ENCODE measurements at places on chromosomes 7 and 10.

GRCh38 chr10:59907918-59908807, 1.8 kb upstream of the CCDC6 start:
- DNase-seq = peak; percentile 38

DNA sequence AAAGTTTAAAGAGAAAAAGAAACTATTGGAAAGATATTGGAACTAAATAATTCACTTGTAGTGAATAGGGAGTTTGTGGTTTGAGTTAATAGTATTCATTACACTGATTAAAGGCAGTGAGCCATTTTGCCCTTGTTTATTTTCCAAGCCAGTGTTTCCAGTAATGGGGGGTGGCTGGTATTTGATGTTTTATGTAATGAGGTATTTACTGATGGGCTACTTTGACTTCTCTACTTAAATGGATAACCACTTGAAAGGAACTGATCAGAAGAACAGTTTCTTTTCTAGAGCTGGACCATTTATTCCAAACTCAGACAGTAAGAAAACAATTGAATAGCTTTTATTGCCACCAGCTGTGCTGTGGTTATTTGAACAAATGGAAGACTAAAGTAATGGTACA, 227.0 kb upstream of the HDAC9 start:
- no peak for DNase-seq

- no peak for DNase-seq
Measured at GRCh38 chr10:131033166-131034085, 278.1 kb downstream of the TCERG1L start.

- no peak for DNase-seq
Measured at GRCh38 chr10:29737074-29737593, 102.4 kb upstream of the SVIL start.

DNA sequence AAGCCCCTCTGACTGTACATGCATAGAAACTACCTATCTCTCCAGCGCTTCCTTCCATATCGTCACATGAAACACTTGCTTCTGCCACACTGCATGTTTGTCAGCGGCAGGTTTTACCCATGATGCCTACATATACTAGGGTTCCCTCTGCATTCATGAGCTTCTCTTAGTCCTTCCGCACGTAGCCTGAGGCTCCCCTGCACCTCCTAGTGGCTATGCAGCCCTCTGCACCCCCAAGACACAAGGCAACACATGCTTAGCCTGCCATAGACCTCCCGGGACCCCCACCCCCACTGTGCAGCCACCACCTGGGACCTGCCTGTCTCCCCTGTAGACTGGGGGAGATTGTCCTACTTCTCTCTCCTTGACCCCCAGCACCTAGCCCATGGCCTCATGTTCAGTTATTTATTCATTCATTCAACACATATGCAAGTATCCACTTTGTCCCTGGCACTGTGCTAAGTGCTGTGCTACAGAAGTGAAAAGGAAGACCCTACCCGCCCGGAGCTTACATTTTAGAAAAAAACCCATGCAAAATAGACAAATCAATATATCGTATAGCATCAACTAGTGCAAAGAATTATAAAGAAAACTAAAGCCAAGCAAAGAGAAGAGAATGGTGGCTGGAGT, 23.5 kb downstream of the TMEM273 start:
- peak; percentile 62 for DNase-seq

- no peak for DNase-seq
Measured at GRCh38 chr7:13117103-13117502, 429.7 kb downstream of the ARL4A start.

DNA sequence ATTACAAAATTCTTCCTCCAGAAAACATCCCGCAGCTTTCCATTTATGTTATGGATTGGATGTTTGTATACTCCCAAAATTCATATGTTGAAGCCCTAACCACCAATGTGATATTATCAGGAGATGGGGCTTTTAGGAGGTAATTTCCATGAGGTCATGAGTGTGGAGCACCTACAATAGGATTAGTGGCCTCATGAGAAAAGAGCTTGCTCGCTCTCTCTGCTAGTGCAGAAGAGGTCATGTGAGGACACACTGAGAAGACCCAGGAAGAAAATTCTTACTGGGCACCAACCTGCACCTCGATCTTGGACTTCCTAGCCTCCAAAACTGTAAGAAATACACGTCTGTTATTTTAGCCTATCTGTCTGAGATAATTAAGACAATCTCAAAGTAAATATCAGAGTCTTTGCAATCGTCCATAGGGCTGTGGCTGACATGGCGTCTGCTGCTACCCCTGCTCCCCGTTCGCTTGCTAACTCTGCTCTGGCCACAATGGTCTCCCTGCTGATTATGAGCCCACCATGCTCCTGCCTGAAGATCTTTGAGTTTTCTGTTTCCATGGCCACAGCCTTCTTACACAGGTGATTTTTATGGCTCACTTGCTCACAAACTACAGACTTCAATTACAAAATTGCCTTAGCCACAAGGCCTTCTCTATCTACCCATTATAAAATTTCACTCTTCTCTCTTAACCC, 333.3 kb downstream of the CACNA2D1 start:
- DNase-seq = no peak

DNA sequence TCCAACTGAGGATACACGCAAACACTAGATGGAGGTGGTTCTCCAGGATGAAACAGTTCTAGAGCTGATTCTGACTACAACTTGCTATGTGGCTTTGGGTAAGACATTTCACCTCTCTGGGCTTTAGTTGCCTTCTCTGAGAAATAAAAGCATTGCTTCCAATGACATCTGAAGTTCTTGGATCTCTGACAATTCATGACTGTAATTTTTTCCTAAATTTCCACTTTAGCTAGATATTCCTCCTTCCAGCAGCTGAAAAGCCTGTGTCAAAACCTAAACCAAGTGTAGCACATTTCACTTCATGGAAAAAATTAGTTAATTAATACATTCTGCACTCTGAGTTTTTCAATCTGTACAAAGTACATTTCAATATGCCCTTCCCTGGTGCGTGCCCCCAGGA, 50.0 kb upstream of the ANK3 start:
- DNase-seq = no peak

DNA sequence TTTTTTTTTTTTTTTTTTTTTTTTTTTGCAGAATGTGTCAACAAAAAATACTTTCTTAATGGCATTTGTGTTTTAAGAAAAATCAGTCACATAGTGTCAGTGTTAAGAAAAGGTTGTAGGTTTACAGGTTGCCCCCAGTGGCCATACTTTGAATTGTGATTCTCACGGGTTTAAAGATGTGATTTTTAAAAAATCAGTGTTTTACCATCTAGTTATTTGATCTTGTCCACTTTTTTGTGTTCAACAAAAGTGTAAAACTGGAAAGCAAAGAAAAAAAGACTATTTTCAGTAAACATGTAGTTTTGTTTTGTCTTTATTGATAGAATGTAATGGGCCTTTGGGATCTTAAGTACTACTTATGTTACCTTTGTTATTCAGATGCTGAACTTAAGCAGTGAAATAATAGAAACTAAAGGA, 25.7 kb downstream of the SUV39H2 start:
- DNase-seq = peak; percentile 34

DNA sequence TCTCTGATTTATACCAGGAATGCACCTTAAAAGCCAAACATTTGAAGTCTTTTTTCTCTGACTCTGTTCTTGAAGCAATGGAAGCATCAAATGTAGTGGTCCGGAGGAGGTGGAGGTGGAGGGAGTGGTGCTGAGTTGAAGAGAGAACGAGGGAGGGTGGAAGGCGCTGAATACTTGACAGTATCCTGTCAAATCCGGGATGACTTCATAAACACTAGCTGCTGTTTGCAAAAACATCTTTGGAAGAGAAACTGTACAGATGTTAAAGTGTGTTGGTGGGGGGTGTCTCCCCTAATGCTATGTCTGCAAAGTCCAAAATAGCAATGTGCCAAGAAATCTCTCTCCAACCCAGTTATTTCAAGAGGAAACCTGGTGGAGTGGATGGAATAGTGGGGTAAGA, 328.5 kb upstream of the AUTS2 start:
- no peak for DNase-seq

GRCh38 chr10:132122097-132122861, 56.5 kb downstream of the JAKMIP3 start:
- DNase-seq = no peak

GRCh38 chr7:98668255-98668654, 51.2 kb downstream of the NPTX2 start:
- DNase-seq = no peak

DNA sequence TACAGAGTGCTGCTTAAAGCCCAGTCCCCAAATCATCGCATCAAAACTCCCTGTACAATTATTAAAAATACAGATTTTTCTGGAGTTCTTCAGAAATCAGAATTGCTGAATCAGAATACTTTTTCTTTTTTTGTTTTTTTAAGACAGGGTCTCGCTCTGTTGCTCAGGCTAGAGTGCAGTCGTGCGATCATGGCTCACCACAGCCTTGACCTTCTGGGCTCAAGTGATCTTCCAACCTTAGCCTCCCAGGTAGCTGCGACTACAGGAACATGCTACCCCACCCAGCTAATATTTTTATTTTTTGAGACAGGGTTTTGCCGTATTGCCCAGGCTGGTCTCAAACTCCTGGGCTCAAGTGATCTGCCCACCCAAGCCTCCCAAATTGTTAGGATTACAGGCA, 3.9 kb downstream of the BBIP1 start:
- no peak for DNase-seq

DNA sequence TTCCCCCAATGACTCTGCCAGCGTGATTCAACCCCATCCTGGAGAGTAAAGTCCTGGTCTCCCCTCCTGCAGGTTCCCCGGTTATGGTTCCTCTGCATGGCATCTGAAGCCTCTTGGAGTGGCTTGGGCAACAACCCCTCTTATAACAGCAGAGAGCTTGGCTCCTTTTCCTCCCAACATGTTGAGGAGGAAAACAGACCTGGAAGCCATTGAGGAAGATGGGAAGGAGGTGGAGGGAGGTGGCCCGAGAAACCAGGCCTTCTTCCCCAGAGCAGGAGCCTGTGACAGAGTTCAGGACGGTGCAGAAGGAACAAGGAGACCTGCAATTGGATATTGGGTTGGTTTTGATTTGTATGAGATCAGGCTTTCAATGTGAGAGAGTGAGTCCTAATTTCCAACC, 184.0 kb upstream of the ADCY1 start:
- no peak for DNase-seq

- DNase-seq = no peak
Measured at GRCh38 chr10:101095004-101095403, 33.2 kb downstream of the KAZALD1 start.

GRCh38 chr10:84084342-84084741, 55.0 kb upstream of the GHITM start:
- no peak for DNase-seq

DNA sequence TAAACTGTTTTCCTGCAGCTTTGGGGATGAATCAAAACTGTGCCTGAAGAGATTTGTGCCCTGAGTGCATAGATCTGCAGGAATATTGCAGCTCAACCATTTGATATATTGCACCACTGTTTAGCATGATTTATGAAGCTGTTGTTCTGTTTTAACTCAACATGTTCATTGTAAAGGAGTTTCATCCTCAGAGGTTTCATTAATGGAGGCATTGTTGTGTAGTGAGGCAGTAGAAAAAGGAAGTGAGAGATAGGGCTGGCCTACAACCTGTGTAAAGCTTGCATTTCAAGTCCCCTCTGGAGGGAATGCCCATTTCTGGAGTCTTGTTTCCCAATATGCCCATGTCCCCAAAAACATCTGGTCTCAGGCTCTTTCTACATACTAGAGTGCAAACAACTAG, 67.5 kb downstream of the DNAJC12 start:
- DNase-seq = peak; percentile 34

DNA sequence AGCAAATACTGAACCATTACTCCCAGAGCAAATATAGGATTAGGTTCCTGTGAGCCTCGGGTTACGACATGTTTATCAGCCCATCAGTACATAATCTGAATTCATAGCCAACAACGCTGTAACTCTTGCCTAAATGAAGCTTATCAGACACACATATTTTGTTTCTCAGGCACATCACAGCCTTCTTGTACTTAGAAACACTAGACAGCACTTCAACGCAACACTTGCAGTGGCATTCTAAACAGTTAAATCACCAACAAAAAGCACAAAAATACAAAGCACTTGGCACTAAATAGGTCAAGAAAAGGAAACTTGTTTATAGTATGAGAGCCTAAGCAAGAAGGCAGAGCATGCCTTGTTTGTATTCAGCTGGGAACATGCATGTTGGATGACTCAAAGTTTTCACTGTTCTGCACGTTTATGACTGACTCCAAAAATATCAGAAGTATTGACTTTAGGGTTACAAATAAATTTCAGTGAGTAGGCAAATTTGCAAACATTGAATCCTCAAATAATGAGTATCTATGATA, 75.0 kb downstream of the VPS50 start:
- DNase-seq = no peak

- no peak for DNase-seq
Measured at GRCh38 chr10:9643782-9644181, 1373.9 kb upstream of the CELF2 start.

Measured in germinal center (tissue), 1 donor.